CD4-positive, alpha-beta T cell (primary cell): ENCODE measurements at places on chromosomes 4 and X. TPM values are rescaled to one million over a fixed set of nuclear protein-coding genes. Genes with fewer than 3 reads are reported as not detected.
A peak's percentile ranks its signal among the peaks of the same experiment; 100 is the strongest.

GRCh38 chr4:40688446-40689095 is 58.9 kb upstream of the RBM47 start:
- no peaks in the 10 kb centered on the region for H3K4me1 ChIP-seq
- no peak for DNase-seq
- H3K27me3 ChIP-seq = no peaks in the 10 kb centered on the region
- no peak overlapping the region for H3K27ac ChIP-seq
- H3K36me3 ChIP-seq = no peaks in the 10 kb centered on the region

GRCh38 chr4:53656421-53656981 is 65.2 kb upstream of the LNX1 start:
- no peak for DNase-seq
- H3K4me3 ChIP-seq = no peak overlapping the region
- no peak overlapping the region for H3K27ac ChIP-seq
- H3K36me3 ChIP-seq = no peaks in the 10 kb centered on the region
- H3K27me3 ChIP-seq = peaks cover 2% of the 10 kb centered on the region
- no peaks in the 10 kb centered on the region for H3K4me1 ChIP-seq

DNA sequence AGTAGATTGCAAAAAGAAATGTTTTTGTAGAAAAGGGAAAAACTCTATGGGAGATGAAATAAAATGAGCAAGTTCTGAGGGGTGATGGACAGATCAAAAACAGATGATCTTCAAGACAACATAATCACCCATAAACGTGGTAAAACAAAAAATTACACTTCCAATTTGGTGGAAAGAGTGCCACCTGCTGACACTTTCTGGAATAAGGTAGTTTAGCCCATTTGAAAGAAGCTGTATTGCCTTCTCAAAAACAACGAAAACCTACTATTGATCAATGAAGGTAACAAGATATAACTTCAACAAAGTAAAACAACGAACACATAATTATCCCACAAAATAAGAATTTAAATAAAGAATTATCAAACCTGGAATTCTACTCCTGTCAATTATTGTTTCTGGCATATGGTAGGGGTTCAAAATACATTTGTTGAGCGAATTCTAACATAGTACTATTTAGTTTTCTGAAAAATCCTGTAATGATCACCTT is 2.5 kb downstream of the COQ2 start:
- peak; percentile 81 for DNase-seq
- H3K27ac ChIP-seq = no peak overlapping the region
- no peaks in the 10 kb centered on the region for H3K27me3 ChIP-seq
- H3K4me3 ChIP-seq = no peak overlapping the region
- peaks cover 2% of the 10 kb centered on the region for H3K36me3 ChIP-seq
- peaks cover 7% of the 10 kb centered on the region for H3K4me1 ChIP-seq

- DNase-seq = no peak
- H3K27me3 ChIP-seq = no peaks in the 10 kb centered on the region
Observed at GRCh38 chrX:22395372-22395771, 122.7 kb downstream of the CBLL2 start.

GRCh38 chr4:10783351-10783750 is 98.8 kb upstream of the CLNK start:
- no peak overlapping the region for H3K4me3 ChIP-seq
- no peaks in the 10 kb centered on the region for H3K27me3 ChIP-seq
- DNase-seq = no peak

Gene FGB
- not detected for total RNA-seq

Gene NALF2
- total RNA-seq = not detected
